ENCODE measurements at places on chromosomes 7 and 10.

- DNase-seq, result no peak
Observed at GRCh38 chr10:17647326-17647725, 3.4 kb downstream of the STAM start.

- no peak for DNase-seq
Observed at GRCh38 chr7:66050990-66051448, 24.6 kb upstream of the ASL start.

GRCh38 chr7:134694299-134694698, 47.6 kb downstream of the BPGM start:
- no peak for DNase-seq

- DNase-seq, result no peak
Observed at GRCh38 chr10:119302172-119302571, 94.8 kb downstream of the GRK5 start.

DNA sequence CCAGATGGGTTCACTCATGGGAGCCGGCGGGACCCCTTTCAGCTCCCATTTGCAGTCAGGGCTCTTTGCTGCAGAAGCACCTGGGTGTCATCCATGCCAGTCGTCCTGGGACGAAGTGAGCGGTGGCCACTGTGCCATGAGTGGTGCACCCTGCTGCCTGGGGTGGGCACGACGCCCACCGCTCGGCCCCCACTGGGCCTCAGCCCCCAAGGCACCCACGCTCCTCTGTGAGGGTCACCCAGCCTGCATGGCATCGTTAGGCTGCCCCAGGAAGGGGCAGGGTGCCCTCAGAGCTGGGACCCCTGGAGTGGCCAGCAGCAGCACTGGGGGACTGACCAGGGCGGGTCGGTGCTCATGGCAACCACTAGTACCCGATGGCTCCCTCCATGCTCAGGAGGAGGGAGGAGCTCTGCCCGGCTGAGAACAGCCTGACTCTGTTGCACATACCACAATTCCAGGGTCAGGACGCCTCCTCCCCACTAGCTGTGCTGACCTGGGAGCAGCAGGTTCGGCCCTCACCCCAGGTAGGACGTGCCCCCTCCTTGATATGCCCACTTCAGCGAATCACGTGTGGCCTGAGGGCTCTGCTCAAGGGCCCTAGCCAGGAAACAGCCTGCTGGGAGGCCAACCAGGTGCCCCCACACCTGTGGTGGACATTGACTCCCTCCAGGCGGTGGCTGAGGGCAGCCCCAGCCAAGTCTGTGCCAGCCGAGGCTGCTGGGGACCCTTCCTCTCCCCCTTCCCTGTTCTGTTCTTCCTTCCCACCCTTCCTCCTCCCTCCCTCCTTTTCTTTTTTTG, 28.5 kb upstream of the CFAP46 start:
- DNase-seq, result no peak

DNA sequence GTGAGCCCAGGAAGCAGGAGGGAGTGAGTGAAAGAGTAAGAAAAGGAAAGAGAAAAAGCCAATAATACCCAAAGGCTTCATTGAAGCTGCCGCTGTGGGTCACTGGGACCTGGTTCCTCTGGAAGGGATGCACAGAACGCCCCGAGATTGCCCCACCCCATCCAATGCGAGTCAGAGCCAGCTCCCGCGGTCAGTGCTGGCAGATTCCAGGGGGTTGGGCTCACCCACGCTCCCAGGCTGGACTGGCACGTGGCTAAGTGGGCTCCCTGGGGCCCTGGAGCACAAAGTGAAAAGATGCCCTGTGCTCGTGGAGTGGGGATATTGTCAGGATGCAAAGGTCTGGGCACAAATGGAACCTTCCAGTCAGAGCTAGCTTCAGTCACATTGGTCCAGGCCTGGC, 117.0 kb downstream of the OAT start:
- DNase-seq, result no peak

GRCh38 chr7:97096661-97097060, 20.8 kb upstream of the SDHAF3 start:
- no peak for DNase-seq

DNA sequence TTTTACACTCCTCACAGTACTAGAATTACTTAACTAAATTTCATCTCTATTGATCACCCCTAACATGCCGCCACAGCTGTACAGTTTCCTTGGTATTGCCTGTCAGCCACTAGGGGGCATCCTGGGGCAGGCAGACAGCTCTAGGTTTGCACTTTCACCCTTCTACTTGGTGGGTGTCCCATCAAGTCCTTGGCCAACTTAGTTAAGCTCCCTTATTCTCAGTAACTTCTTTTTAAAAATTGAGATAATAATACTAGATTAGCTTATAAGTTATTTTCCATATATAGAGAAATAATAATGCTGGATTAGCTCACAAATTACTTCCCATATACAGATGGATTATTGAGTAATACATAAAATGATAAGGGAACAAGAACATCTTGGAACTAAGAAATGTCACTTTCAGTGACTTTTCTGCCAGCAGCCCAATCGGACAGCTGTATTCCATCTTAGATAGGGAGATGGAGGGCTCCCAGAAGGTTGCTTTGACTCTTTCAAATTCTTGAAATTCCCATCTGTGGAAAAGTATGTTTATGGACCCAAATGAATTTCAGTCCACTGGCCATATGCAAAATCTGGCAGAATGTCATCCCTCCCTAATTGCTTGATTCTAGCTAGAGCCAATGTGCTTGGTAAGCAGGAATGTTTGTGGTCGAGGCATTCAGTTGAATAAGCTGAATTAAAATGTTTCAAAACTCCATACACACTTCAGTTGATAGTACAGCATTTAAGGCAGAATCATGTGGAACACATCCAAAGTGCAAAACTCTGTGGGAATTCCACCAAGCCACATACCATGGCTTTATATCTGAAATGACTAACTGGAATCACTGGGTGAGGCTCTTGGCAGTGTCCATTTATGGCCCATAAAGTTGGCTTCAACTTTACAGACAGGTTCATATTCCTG, 309.7 kb downstream of the CSTF2T start:
- no peak for DNase-seq

- DNase-seq, result no peak
Observed at GRCh38 chr10:5911670-5912069, 21.6 kb downstream of the FBH1 start.

DNA sequence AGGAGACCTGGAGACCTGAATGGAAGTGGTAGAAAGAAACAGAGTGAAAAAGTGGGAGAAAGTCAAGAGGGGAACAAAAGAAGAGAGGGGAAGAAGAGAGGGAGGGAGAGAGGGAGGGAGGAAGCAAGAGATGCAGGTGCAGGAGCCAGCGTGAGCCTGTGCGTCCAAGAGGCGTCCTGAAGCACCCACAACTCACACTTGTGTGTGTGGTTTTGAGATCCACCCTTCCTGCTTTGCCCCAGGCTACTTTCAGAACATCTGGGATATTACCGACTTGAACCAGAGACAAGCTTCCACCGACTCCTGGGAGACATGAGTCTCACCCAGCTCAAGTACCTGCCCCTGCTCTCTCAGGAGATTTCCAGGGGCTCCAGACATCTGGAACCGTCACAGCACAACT, 9.8 kb downstream of the AFAP1L2 start:
- no peak for DNase-seq

- DNase-seq, result no peak
Observed at GRCh38 chr10:93269281-93269680, 195.6 kb downstream of the CYP26A1 start.

GRCh38 chr10:124676416-124677062, 67.6 kb downstream of the FAM53B start:
- DNase-seq, result no peak

GRCh38 chr10:30782537-30783461, 153.2 kb upstream of the LYZL2 start:
- DNase-seq, result no peak

DNA sequence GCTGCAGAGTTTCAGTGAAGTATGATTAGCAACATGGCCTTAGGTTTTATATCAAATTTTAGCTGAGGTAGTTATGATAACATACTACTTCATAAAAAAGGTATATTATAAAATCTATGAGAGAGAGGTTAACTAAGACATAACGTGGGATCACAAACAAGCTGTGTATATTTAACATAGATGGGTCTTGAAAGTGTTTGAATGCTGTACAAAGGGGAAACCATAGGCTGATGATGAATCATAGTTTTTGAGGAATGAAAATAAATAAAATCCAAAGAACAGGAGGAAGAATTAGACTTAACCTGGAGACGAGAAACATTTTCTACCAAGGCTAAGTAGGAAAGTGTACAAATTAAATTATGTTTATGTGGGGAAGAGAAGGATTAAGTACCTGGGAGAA, 119.0 kb downstream of the GNAI1 start:
- no peak for DNase-seq

GRCh38 chr7:133481676-133482075, 228.8 kb downstream of the EXOC4 start:
- DNase-seq, result no peak

GRCh38 chr7:157017603-157018327, 7.3 kb upstream of the MNX1 start:
- no peak for DNase-seq

DNA sequence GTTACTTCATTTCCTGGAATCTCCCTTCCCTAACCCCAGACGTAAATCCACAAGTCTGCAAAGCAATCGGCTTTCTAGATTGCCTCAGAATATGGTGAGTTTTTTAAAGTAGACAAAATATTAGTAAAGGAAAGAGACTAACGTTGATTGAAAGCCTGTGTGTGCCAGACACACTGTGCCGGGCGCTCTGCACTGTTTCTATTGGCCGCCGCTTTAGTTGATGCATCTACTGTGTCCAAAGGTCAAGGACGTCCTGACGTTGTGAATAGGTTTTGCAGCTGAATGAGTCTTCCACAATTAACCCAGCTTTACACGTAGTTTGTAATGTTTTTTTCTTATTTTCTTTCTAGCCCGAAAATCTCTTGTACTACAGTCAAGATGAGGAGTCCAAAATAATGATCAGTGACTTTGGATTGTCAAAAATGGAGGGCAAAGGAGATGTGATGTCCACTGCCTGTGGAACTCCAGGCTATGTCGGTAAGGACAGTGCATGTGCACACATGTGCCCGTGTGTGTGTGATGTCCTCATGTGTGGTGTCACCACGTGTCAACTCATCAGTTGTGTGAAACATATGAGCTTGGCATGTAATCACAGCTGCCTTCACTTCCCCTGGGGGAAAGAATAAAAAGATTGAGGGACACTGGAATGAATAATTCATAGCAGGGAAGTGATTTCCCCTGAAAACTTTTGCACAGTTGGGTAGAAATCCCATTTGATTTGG, 232.0 kb downstream of the CCDC3 start:
- no peak for DNase-seq

GRCh38 chr7:25389489-25390106, 161.3 kb upstream of the NPVF start:
- no peak for DNase-seq

GRCh38 chr10:116721547-116722392, 20.6 kb downstream of the HSPA12A start:
- DNase-seq, result no peak

DNA sequence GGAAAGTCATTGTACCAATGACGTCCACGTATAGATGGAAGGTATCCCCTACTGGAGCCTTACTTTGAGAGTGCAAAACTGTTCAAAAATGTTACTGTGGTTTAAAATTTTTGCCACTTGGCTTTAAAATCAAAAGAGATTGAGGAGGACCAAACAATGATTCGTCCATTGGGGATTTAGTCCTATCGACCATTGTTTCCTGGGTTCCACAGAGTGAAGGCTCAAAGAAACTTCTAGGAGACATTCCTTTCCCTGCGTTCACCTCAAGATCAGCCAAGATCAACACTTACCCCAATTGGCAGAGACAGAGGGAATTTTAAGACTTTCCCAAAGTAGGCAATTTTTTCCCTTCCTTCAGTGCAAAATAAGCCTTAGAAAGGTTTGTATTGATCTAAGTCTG, 152.3 kb downstream of the NEBL start:
- DNase-seq, result no peak

- DNase-seq, result no peak
Observed at GRCh38 chr7:50564640-50565558, at the start of gene DDC. Gene DDC (minus strand): TSS chr7:50565405. CDS start chr7:50544085, 21,320 bp downstream.

DNA sequence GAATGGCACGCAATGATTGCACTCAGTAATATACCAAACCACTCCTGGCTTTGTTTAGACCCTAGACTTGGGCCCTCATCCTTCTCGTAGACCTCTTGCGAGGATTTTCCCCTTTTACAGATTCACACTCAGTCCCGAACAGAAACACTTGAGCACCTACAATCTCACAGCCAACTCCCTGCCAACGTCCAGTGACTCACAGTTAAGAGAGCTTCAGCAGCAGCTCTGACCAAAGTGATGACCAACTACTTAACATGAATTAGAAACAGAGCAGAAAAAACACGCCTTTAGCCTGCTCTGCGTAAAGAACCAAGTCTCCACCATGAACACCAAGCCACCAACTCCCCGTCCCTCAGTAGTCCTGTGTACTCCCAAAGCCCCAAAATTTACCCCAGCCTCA, 2.2 kb downstream of the DNAJC30 start:
- DNase-seq, result no peak

DNA sequence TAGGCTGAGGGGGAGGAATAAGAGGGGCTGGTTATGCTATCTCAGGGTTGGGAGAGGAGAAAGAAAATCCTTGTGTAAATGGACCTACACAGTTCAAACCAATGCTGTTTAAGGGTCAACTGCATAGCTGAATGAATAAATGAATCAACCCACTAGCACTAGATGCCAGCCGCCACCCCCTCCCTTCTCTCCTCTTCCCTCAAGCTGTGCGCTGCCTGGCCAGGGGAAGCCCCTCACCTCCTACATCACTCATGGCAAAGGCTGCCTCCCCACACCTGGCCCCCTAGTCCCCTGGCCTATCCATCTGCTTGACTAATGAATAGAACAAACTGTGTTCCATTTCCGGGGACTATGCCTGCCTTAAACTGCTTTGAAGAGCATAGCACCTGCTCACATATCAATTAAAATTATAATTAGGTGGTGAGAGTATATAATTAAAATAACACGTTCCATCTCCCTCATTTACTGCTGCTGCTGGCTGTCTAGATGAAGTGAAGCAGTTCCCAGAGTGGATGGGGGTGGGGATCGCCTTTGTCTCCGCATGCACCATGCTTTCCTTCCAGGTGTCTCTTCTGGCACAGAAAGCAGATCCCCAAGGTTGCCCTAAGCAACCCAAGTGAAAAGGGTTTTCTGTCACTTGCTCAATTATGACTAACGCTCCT, 32.6 kb downstream of the GRID1 start:
- DNase-seq, result no peak

- no peak for DNase-seq
Observed at GRCh38 chr7:120402801-120403200, 129.8 kb downstream of the KCND2 start.

- no peak for DNase-seq
Observed at GRCh38 chr10:37710831-37711616, 146.4 kb downstream of the ZNF248 start.

Data from ascending aorta (tissue), 2 donors.